Cortex of kidney (tissue), 1 donor: ENCODE measurements at places on chromosomes 2 and 18.

- DNase-seq = no peak
Observed at GRCh38 chr2:10584242-10584753, 105.5 kb downstream of the NOL10 start.

- no peak for DNase-seq
Observed at GRCh38 chr2:3008561-3008960, 369.1 kb downstream of the EIPR1 start.

GRCh38 chr18:6044319-6044718, 149.0 kb upstream of the TMEM200C start:
- DNase-seq = no peak

DNA sequence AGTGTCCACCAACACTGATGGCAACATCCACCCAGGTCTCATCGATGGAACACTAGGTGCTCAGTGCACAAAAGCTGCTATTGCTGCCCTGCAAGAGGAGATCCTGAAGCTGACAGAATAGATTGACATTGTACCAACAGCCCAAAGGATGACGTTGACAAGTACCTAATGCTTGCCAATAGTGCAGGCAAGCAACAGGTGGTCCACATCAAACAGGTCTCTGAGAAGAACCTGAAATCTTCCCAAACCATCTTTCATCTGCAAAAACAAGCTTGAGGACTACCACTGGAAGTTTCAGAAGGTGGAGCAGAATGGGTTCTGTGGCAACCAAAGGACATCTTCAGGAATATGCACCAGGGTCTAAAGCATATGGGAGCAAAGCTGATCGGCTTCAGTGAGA, 15.8 kb upstream of the PROKR1 start:
- no peak for DNase-seq

DNA sequence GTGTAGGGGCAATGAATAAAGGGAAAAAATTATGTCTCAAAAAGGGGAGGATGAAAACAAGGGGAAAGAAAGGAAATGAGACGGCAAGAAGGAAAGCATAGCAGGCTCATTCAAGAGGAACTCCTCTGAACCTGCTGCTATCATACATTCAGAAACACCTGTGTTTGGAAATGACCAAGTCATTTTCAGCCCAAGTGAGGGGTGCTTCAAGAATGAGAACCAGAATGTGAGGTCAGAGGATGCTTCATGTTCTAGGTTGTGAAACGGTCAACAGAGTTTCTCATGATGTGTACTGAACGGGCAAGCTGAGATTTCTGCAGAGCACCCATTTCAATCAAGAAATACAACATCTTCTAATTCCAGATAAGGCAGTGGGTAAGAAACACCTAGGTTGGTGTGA, 1367.2 kb upstream of the CELF4 start:
- DNase-seq = no peak

DNA sequence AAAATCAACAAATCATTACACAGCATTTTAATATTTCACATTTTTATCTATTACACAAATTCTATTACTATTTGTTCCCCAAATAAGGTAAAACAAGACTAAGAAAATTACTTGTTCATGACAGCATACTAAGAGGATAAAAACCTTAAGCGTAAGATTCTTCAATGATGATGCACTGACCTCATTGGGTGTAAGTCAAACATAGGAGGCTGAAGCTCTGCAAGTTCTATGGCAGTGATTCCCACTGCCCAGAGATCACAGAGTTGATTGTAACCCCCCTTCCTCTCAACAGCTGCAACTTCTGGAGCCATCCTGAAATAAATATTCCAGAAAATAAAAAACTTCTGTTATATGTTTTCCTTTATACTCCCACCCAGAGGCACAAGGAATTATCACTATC, 82.2 kb upstream of the CDKL4 start:
- no peak for DNase-seq

GRCh38 chr2:120699292-120699691, 36.4 kb upstream of the GLI2 start:
- DNase-seq = no peak

- DNase-seq = no peak
Observed at GRCh38 chr2:238509903-238510302, 83.2 kb downstream of the ASB1 start.

- DNase-seq = no peak
Observed at GRCh38 chr2:167196461-167197252, 308.4 kb downstream of the XIRP2 start.

GRCh38 chr2:217274578-217274977, 414.7 kb upstream of the TNP1 start:
- no peak for DNase-seq

GRCh38 chr18:40678318-40678717, 1276.7 kb upstream of the PIK3C3 start:
- no peak for DNase-seq

DNA sequence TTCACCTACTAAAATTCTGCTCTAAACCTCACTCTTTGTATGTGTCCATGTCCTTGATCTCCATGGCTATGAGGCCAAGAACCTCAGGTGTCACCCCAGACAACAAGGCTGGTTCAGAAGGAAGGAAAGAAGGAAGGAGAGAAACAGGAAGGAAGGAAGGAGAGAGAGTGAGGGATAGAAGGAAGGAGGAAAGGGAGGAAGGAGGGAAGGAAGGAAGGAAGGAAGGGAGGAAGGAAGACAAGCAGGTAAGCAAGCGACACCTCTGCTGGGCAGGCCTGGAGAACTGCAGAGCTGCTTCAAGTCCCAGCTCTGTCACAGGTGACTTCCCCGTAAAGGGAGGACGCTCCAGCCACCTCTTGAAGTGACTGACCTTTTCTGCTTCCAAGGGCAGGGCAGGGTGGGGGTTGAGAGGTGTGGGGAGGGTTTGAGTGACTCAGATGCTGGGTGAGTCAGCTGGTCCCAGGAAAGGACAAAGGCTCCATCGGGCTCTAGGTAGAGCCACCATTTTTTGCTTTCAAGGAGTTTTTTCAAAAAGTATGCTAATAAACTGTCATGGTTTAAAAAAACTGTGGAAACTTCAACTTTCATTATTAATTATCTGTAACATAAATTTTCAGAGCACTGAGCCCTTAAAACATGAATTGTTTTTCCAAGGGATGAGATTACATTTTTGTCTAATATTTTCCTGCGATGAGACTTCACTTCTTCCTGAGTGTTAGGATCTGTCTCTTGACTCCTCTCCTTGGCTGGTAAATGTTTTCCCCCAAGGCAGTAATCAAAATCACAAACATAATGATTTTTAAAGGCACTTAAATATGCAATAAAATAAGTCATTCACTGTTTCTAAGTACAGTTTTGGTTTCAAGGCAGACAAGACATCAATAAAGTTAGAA, 90.1 kb upstream of the L3MBTL4 start:
- no peak for DNase-seq
